ENCODE measurements at places on chromosomes 2 and 18.

- no peak for DNase-seq
Measured at GRCh38 chr2:135925571-135925970, 49.3 kb upstream of the MCM6 start.

DNA sequence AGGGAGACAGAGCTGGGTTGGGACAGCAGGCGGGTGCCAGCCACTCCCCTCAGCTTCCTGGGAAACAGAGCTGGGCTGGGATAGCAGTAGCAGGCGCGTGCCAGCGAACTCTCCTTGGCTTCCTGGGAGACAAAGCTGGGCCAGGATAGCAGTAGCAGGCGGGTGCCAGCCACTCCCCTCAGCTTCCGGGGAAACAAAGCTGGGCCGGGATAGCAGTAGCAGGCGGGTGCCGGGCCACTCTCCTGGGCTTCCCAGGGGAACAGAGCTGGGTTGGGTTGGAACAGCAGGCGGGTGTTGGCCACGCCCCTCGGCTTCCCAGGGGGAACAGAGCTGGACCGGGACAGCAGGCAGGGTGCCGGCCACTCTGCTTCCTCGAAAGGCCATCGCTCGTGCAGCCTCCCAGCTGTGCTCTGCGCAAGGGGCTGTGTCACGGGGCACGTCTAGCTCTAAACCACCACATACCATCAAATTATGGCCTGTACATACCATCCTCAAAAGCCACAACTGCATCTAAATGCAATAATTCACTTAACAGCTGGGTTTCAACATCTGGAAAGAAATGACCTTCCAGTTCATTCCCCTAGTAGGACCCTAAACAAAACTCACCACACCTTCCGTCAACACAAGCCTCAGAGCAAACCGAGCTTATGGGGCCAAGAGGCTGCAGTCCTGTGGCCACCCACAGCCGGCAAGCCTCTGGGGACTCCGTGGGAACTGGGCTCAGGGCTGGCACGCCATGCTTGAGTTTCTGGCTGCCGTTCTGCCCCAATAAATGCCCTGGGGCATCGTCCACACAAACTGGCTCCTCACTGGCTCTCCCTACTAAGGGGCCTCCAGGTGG, 228.3 kb downstream of the TWIST2 start:
- DNase-seq, result no peak

- no peak for DNase-seq
Measured at GRCh38 chr2:174613531-174613930, 15.9 kb upstream of the WIPF1 start.

DNA sequence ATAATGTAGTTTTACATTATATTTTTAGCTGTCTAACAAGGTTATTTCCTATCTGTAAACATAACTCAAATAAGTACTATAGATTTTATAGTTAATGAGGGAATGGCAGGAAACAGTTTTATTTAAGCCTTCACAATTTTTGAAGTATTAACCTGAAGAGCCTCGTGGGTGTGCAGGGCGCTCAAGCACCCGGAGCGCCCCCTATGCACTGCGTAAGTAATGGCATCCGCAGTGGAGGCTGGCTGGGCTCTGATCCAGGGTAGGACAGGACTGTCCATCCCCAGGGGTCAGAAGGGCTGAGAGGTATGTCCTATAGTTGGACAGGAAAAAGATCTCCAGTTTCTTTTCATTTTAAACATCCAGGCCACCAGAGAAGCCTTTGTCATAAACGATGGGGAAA, 8.2 kb upstream of the GBX2 start:
- DNase-seq, result peak; percentile 35

DNA sequence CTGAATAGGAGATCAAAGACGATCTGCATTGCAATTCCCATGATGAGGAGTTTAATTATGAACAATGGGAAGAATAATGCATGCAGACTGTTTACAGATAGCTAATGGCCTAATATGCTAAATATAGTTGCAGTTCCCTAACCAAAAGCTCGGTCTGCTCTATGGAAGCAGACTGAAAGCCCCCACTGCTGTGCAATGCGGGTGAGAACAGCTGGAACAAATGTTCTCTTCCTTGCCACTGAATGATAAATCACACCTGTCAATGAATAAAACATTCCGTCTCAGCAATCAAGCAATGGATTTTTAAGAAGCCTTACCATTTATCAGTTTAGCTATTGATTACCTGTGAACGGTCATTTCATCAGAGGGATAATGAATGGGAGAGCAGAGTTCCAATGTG, 704.5 kb upstream of the RAB6C start:
- DNase-seq, result no peak

- no peak for DNase-seq
Measured at GRCh38 chr2:197453914-197454398, 604 bp downstream of the COQ10B start.

GRCh38 chr2:237870126-237870525, 10.7 kb downstream of the RAMP1 start:
- no peak for DNase-seq

DNA sequence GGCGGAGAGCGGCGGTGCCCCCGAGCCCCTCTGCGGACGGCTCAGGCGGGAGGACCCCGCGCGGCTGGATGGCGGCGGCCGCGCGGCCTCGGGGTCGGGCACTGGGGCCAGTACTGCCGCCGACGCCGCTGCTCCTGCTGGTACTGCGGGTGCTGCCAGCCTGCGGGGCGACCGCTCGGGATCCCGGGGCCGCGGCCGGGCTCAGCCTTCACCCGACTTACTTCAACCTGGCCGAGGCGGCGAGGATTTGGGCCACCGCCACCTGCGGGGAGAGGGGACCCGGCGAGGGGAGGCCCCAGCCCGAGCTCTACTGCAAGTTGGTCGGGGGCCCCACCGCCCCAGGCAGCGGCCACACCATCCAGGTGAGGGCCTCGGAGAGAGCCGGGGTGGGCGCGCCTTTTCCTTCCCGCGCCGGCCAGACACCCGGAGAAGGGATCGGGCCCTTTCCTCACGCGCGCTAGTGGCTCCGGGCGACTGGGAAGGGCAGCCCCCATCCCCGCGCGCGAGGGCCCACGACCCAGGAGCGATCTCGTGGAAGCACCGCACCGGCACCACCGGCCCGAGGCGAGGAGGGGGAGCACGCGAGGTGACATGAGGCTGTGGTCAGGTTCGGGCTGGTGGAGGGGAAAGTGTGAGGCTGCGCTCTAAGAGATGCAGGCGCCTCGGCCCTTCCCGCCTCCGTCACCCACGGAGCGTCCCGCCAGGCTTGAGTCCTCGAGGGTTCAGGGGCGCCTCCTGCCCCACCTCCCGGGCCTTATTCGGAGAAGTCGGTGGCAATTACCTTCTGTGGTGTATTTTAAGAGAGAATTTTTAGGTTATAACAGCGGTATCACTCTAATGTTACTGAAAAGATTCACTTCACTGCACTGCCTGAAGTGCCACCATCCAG, 607 bp downstream of the LAMA3 start:
- DNase-seq, result no peak

GRCh38 chr18:46294318-46294717, 190.1 kb downstream of the HAUS1 start:
- no peak for DNase-seq

- DNase-seq, result peak; percentile 40
Measured at GRCh38 chr2:121284463-121285449, at the start of gene TFCP2L1. TSS of gene TFCP2L1 (minus strand) at chr2:121285202. CDS start at chr2:121285109, 93 bp downstream.

DNA sequence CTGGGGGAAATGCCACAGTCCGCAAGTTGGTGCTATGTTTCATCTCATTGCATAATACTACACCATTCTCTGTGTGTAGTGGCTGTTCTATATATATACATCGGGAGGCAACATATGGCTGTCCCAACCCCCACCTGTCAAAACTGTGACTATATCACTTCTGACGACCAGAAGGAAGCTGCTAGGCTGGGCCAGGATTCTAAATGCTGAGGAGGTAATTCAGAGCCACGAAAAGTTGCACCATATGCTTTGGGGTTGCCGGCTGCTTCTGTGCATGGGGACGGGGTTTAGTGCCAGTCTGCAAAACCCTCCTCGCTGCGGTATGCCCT, 117.3 kb downstream of the MSH2 start:
- DNase-seq, result peak; percentile 10

- DNase-seq, result peak; percentile 40
Measured at GRCh38 chr2:210195101-210195852, 24.1 kb upstream of the KANSL1L start.

DNA sequence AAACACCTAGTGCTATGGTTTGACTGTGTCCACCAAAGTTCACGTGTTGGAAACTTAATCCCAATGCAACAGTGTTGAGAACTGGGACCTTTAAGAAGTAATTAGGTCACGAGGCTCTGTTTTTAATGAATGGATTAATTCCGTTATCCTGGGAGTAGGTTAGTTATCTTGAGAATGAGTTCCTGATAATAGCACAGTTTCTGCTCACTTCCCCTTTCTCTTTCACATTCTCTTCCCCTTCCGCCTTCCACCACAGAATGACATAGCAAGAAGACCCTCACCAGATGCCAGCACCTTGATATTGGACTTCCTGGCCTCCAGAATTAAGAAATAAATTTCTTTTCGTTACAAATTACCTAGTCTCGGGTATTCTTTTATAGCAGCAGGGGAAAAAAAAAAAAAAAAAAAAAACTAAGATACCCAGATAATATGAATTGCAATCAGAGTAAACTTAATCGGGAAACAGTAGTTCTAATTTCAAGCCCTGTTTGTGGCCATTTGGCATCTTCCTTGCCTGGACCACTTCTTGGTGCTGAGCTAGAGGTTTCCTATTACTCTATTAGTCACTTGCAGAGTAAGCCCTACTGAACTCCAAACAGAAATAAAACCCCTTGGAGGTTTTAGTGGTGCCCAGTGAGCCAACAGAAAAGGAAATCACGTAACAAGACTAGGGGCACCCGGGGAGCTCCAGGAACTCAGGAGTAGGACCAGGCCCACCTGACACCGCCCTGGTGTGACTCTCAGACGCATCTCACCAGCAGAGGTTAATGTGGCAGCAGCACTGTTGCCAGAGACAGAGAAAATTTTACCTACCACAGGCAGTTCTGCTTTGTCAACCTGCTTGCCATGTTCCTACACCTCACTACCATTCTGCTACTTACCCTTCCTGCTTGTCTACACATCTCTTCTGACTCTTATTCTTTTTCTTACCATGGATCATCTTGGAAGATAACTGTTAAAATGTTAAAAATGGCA, 147.6 kb upstream of the CAB39 start:
- DNase-seq, result no peak

- DNase-seq, result no peak
Measured at GRCh38 chr2:39491653-39492052, 54.6 kb upstream of the MAP4K3 start.

DNA sequence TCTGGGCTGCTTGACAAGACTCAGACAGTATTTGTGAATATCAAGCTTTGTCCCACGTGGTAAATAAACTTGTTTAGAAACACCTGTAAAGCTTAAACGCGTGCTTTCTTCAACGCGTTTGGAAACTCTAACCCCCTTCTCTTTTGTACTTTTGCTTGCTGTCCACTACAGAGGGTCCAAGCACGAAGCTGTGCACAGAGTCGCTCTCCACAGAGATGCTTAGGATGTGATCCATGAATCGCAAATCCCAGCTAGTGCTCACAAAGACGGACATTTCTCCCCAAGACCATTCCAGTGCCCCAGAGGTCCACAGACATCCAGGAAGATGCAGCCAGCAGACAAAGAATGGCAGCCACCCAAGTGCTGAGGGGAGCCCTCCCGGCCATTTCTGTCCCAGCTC, at the start of gene GPR45:
Gene GPR45 (plus strand): TSS at position 301 of the 400 bp plus-strand sequence. CDS start 116 bp downstream, outside the sequence.
- DNase-seq, result no peak

DNA sequence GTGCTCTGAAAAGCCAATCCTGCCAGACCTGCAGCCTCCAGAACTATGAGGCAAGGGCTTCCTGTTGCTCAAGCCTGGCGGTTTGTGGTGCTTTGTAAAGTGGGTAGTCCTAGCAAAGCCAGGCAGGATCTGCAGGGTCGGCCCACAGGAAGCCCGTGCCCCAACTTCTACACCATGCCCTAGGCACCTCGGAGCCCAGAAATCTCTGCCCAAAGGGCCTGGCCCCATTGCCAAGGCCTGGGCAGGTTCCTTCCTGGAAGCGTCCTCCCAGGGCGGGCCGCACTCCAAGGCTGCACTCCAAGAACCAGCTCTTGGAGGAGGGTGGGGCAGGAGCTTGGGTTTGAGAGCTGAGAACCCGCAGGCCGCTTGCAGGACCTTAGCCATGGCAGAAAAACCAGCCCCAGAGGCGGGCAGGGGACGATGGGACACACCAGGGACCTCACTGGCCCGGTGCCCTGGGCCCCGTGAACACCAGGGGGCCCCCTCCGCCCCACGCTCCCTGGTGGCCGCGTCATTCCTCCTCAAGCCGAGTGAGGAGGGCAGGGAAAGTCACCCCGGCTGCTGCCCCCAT, 37.2 kb upstream of the ID2 start:
- peak; percentile 12 for DNase-seq

DNA sequence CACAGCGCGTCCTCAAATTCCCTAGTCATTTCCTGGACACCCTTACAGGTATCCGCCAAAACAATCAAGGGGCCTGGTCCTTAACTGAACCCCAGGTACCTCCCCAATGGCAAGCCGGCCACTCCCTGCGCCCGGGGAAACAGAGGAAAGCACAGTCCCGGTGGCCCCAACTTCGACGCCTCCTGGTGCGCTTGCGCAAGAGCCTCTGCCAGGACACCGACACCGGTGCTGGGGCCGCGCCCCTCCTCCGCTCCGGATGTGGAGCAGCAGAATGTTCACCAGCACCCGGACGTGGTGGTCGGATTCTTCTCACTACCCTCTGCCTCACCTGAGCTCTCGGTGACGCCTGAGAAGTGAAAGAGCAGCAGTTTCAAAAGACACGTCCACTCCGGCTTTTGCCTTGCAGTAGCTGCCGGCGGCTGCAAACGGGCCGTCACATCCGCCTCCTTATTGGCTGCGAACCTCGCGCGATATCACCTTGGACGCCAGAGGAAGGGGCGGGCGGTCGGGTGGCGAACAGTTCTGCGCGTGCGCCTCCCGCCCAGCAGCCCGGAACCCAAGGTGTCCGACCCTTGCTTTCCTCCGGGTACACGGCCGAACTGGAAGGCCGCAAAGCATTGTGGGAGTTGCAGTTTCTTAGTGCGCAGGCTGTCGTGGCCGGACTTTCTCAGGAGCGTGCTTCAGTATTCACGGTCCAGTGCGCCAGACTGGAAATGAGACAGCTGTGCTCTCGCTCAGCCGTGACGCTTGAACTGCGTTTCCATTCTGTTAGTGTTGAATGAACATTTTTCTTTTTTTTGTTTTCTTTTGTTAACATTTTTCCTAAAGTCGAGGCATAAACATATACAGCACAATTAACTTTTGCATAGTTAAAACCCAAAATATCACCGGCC, at the start of gene TXNDC9:
Gene TXNDC9 (minus strand): TSS at position 423 of the 893 bp plus-strand sequence. CDS start 3,123 bp downstream, outside the sequence.
- peak; percentile 99 for DNase-seq

DNA sequence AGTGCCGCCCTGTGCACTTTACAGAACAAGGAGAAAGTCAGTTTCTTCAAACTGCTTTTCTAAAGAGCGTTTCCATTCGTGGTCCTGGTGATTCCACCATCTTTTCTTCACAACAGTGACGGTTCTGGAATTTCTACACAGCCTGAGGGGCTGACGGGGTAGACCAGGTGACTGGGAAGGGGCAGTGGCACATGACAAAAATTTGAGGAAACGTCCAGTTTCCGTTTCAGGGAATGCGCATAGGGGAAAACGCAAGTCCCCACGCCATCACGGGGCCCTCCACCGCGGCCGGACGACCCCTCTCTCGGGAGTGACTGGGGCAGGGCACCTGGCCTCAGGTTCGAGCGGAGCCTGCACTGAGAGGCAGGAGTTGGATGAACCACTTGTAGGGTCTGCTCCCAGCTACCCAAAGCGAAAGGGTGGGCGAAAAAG, 980 bp upstream of the SPTBN1 start:
- no peak for DNase-seq

- no peak for DNase-seq
Measured at GRCh38 chr2:217953531-217953932, 49.3 kb downstream of the TNS1 start.

Measured in activated CD4-positive, alpha-beta T cell treated with anti-CD3 and anti-CD28 coated beads, Interleukin-2, amount 50 U/mL, for 16 hours (primary cell).